AG04450 (cell line): ENCODE measurements at places on chromosomes 3 and 15. TPM values are rescaled to one million over a fixed set of nuclear protein-coding genes. Genes with fewer than 3 reads are reported as not detected.

The CLDN16 gene
- polyA plus RNA-seq: 0.04 and 0.25 TPM in 2 replicates

The GRIP2 gene
- not detected in 2 replicates for polyA plus RNA-seq

The FETUB gene
- not detected in 2 replicates for polyA plus RNA-seq

The ANO10 gene
- polyA plus RNA-seq: 71.9 and 87.1 TPM in 2 replicates

The SLC6A1 gene
- polyA plus RNA-seq: not detected in 2 replicates

The CSPG4 gene
- polyA plus RNA-seq: 5.8 and 8.4 TPM in 2 replicates

The SENP2 gene
- polyA plus RNA-seq: 18.2 and 28.1 TPM in 2 replicates

DNA sequence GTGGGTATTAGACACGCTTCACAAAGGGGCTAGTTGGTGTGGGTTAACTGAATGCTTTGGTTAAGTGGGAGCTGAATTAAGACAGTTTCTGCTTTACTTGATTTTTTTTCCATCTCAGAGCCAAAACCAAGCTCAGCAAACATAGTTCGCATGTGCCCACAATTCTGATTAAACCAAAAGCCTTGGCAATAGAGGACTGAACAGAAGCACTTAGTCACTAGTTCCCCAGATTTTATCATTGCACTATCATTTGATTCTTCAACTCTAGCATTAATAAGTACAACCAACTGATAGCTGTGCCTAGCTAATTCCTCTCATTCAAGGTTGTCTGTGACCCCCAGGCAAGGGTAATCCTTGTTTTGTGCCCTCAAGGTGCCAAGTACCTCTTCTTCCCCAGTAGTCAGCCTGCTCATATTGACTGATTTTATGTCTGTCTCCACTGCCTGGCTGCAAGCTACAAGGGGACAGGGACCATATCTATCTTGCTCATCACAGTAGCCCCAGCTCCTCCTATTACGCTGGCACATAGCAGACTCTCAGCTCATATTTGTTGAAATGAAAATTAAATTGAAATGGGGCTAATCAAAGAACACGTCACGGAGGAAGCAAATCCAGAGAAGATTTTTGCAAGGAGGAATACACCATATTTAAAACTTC is 9.9 kb upstream of the ARHGEF3 start:
- DNase-seq: no peak

DNA sequence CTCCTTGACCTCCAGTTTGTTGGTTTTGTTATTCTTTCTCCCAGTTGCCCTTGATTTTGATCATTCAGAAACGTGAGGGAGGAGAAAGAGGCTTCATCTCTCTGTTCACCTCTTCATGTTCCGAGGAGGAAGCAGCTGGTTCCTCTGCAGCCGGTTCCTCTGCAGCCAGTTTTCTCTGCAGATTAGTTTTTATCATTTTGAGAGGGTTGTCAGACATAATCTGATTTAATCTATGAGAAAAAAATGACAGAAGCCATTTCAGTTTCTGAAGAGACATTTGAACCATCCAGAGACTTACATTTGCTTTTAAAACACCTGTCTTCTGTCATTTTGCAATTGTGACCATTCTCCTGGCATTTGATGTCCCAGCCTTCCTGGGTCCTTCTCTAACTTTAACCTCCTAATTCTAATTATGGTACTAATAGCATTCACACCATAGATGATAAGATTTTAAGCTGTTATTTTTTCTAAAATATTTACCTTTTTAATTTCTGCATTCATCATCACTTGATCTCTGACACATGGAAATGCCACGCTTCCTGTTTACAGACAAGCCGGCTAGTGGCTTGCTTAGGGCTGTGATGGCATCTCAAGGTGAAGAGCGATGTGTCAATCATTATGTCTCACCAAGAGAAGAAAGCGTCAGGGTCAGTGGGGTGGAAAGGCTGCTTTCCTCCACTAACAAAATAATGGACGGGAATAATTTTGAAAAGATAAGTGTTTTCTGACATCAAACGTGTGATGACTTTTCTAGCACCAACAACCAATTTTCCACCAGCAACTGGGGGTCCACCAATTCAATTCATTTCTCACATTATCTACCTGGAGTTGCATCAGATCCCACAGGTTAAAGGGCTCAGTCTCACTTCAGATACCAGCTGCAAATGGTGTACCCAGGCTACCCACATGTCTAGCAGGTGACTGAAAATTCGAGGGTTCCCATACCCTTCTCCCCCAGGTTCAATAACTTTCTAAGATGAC is 76.4 kb downstream of the CHRNA7 start:
- DNase-seq: no peak

DNA sequence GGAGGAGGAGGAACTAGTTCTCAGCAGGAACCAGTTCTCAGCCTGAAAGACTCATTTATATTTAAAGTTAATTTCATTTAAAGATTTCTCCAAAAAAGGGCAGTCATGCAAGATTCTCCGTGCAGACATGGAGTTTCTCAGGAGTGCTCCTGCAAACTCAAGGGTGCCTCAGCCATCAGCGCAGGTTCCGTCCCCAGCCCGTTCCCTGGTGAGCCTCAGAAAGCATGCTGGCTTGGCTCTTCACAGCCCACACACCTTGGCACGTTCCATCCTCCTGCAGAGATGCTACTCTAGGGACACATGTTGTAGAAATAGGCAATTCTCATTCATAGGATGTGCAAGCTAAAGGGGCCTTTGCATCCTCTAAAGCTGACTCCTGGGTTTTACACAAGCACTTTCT is 123.0 kb downstream of the LIPC start:
- no peak for DNase-seq

GRCh38 chr3:33287672-33288282 is 10.5 kb downstream of the FBXL2 start:
- no peak for DNase-seq

DNA sequence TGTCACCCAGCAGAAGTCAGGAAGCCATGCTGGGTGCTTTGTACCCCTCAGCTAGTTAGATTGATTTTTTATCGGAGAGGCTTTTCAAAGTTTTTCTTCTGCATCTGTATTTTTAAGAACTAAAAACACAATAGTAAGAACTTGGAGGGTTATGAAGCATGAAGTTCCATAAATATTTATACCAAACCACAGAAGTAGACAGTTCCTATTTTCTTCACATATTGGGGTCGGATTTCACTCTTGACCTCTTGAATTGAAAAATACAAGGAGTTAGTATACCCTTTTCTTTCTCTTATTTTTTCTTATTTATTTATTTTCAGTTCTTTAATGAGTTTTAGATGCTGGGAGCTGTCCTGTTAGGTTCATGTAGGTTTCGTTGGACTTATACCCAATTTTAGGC is 35.1 kb downstream of the SLC25A26 start:
- DNase-seq: no peak

DNA sequence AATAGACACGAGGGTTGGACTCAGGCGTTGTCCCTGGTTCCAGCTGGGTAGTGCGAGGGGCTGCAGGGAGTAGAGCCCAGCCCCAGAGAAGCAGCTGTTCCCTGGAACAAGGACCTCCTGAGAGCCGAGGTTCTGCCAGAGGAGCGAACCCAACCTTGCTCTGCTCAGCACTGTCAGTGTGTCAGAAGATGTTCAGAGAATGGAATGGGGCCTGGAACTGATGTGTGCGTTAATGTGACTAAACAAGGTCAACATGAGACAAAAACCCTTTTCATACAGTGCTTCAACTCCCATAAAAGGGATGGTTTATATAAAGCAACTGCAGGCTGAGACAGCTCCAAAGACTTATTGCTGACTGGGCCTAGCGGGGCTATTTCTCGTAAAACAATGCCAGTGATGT is 35.5 kb upstream of the HACD2 start:
- peak; percentile 84 for DNase-seq

- DNase-seq: no peak
Measured at GRCh38 chr3:55524565-55525244, 37.6 kb upstream of the WNT5A start.

GRCh38 chr3:56288258-56288657 is 180.0 kb downstream of the ERC2 start:
- no peak for DNase-seq

- no peak for DNase-seq
Measured at GRCh38 chr3:19420159-19420558, 271.8 kb downstream of the KCNH8 start.

GRCh38 chr3:15983693-15984092 is 185.9 kb upstream of the ANKRD28 start:
- no peak for DNase-seq

- DNase-seq: no peak
Measured at GRCh38 chr15:91849749-91850161, 3.8 kb upstream of the SLCO3A1 start.

GRCh38 chr3:54069961-54070360 is 52.4 kb upstream of the CACNA2D3 start:
- DNase-seq: no peak

DNA sequence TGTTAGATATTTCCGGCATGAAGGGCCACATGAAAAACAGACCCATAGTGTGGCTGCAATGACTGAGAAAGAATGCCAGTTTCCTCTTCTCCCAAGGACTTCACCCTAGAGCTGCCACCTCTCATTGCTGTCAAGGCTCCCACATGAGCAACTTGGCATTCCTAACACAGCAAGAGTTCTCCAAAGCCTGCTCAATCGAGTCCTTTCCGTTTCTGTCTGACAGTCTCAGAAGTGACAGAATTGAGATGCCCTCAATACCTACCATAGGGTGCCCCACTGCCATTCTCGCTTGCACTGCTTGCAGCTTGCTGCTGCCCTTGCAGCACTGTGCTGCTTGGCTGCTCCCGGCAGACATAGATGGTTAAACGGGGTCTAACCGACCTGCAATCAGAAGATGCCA is 44.3 kb downstream of the UBP1 start:
- DNase-seq: no peak

GRCh38 chr3:177591379-177591778 is 394.1 kb upstream of the TBL1XR1 start:
- DNase-seq: no peak

DNA sequence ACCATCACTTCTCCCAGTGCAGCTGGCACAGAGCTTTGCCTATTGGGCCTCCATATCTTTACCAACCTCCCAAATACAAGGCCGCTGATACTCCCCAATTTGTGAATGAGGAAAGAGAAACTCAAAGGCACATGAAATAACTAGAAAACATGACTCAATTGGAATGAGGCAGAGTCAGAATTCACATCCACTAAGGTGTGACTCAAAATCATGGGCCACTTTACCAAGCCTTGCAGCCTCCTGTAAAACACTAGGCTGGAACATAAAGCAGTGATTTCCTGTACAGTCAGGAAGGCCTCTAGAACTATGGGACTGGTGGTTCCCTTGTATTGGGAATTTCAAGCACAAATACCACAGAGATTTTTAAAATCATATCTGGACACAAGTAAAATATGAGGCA is 128.6 kb downstream of the DCLK3 start:
- no peak for DNase-seq
